ENCODE measurements at places on chromosomes 2 and 18.
A peak's percentile ranks its signal among the peaks of the same experiment; 100 is the strongest.

GRCh38 chr2:31078579-31079105, 59.6 kb downstream of the GALNT14 start:
- DNase-seq = no peak

- DNase-seq = peak; percentile 82
These were observed at the start of gene FAM161A for GRCh38 chr2:61853847-61854563. FAM161A (minus strand) TSS chr2:61854060; CDS start chr2:61854041, 19 bp downstream.

DNA sequence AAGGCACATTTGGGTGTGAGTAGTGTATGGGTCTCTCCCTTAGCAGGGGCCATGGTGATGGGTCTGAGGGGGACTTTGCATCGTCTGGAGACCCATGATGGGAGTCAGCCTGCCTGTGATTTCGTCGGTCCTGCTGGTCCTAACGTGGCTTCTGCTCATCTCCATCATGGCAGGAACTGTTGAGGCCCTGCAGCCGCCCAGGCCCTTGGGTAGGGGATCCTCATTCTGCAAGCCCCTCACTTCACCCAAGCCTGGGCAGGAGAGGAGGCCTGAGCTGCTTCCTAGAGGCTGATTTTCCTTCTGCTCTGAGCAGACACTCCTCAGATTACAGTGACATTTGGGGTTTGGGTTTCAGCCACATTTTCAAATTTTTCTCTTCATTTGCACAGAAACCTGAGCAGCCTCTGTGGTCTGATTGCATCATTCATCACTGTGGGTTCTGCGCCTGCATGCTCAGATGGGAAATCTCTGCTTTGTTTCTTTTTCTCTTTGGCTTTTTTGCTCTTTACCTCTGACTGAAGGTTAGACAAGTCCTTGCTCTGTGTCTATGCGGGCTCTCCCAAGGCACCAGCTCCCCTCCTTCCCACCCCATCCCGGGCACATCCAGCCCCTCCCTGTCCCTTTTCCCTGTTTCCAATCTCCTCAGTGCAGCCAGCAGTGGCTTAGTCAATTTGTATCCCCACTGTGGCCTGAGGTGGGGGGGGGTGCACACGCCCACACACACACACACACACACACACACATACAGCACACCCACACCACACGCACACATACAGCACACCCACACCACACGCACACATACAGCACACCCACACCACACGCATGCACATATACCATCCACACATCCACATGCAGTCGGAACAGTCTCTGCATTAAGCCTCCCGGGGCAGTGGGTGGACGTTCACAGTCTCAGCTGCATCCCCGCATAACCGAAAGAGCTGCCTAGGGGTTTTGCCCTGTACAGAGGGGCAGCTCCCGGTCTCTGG, 305.4 kb upstream of the HS6ST1 start:
- no peak for DNase-seq

DNA sequence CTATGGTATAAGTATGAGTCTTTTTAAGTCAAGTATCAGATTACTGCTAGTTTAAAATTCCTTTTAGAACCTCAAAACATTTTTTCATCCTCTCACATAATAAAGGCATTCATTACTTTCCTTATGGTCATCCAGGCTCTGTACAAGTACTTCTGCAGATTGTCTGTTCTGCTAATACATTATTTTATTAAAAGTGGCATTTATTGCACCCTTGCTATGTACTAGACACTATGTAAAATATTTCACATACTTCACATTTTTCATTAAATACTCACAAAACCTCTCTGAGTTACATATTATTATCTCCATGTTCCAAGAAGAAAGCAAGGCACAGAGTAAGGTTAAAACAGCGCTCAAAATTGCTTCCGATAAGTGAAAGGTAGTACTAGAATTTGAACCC, 84.1 kb downstream of the RAPH1 start:
- DNase-seq = no peak

GRCh38 chr2:135657806-135658582, 83.7 kb upstream of the UBXN4 start:
- DNase-seq = no peak

DNA sequence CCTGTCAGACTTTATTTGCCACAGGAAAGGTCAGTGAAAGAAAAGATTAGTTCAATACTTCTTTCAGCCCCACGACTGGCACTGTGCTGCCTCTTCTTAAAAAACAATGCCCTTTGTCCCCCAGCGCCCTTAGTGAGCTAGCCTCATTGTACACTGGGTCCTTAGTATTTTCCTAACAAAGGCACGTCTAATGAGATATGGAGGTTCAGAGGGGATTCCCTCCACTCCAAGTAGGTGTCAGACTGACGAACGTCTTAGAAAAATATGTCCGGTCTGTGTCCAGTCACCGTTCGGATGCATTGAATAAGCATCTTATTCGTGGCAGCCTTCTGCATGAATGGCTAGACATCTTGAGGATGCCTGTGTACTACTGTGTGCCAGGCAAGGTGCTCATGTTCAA, 1.1 kb downstream of the FECH start:
- DNase-seq = peak; percentile 19

DNA sequence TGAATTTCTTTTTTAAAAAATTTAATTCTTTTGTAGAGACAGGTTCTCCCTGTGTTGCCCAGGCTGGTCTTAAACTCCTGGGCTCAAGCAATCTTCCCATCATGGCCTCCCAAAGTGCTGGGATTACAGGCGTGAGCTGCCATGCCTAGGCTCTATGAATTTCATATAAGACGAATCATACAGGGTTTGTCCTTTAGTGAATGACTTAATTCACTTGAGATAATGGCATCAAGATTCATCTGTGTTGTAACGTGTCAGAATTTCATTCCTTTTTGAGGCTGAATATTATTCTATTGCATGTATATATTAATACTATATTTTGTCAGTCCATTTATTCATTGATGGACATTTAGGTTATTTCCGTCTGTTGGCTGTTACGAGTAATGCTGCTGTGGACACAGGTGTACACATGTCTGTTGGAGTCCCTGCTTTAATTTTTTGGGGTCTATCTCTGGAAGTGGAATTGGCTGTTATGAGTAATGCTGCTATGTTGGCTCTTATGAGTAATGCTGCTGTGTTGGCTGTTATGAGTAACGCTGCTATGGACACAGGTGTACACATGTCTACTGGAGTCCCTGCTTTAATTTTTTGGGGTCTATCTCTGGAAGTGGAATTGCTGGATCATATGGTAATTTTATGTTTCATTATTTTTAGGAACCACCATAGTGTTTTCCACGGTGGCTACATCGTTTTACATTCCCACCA, 210.6 kb downstream of the CAMKMT start:
- DNase-seq = no peak

- DNase-seq = no peak
These were observed 39.6 kb upstream of the STAT4 start for GRCh38 chr2:191190435-191190834.

GRCh38 chr2:238031751-238032150, 29.1 kb upstream of the SCLY start:
- no peak for DNase-seq

GRCh38 chr2:17580319-17580715, 39.8 kb downstream of the VSNL1 start:
- DNase-seq = no peak

Data from substantia nigra (tissue), 51 donors.